PC-3 (cell line): ENCODE measurements at places on chromosomes 13 and 19.

- peak; percentile 35 for DNase-seq
Observed at GRCh38 chr13:93151277-93151676, 75.3 kb upstream of the GPC6 start.

DNA sequence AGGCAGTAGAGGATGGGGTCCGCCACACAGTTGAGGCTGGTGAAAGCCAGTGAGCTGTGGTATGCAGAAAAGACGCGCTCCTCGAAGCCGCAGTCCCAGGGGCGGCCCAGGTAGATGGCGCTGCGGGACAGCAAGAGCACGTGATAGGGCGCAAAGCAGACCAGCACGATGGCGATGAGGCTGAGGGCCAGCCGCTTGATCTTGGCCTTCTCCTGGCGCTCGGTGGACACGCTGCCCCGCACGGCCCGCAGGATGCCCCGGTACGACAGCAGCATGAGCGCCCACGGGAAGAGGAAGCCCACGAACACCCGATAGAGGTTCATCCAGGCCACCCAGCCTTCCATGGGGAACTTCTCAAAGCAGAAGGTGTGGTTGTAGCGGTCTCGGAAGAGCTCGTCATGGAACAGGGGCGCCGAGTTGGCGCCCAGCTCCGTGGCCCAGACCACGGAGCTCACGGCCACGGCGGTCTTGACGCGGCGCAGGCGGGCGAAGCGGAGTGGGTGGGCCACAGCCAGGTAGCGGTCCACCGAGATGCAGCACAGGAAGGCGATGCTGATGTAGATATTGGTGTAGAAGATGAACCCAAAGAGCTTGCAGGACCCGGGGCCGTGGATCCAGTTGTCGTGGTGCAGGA is 6.5 kb upstream of the OPA3 start:
- DNase-seq = no peak

DNA sequence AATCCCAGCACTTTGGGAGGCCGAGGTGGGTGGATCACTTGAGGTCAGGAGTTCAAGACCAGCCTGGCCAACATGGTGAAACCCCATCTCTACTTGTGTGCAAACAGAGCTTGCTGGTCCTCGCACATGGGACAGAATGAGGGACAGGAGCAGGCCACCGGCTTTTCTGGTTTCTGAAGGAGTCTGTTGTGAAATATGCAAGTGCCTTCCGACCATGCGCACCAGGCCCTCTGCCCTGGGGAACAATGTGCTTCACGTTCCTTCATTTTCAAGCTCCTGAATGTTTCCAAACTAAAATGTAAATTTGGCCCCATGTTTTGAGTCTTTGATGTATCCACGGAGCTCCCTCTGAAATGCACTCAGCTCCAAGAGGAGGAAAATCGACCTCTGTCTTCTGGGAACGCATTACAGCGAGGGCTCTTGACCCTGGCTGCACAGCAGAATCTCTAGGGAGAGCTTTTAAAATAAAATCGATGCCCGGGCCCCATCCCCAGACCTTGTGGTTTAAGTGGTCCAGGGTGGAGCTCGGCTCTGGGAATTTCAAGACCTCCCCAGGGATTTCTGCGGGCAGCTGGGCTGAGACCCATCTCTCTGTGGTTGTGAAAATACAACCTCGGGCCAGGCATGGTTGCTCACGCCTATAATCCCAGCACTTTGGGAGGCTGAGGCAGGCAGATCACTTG is 9.3 kb upstream of the ACP4 start:
- DNase-seq = no peak

GRCh38 chr13:113863524-113864272 is at the start of gene GAS6:
Gene GAS6 (minus strand): TSS chr13:113864076. CDS start chr13:113863920, 156 bp downstream.
- peak; percentile 39 for DNase-seq

DNA sequence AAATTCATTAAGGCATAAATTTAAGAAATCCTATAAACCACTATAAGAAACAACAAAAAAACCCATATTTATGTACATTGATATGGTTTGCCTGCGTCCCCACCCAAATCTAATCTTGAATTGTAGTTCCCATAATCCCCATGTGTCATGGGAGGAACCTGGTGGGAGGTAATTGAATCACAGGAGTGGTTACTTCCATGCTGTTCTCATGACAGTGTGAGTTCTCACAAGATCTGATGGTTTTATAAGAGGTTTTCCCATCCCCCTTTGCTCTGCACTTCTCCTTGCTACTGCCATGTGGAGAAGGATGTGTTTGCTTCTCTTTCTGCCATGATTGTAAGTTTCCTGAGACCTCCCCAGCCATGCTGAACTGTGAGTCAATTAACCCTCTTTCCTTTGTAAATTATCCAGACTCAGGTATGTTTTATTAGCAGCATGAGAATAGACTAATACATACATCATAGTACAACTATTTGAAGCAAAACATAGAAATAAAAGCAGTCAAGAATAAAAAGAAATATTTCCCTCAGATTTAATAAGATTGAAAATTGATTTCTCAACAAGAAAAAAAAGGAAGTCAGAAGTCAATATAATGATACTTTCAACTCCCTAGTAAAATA is 209.0 kb upstream of the GPC6 start:
- DNase-seq = no peak

DNA sequence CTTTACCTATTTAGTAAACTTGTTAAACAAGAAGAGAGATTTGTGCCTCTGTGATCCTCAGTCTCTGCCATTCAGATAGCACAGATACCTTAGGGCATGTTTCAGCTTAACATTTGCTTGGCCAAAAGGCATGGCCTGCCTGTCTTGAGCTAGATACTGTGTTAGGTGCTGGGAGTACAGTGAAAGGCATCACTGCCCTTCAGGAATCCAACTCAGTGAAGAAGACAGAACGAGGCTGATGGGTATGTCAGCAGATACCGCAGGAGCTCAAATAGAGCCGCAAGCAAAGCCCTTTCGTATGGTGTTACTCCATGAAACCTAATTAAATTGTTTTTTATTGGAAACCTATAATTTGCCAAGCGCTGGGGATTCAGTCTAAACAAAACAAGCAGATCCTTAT is 12.9 kb downstream of the ZNF507 start:
- no peak for DNase-seq
